Epithelial cell of proximal tubule (primary cell): ENCODE measurements at places on chromosomes 7 and 10.

DNA sequence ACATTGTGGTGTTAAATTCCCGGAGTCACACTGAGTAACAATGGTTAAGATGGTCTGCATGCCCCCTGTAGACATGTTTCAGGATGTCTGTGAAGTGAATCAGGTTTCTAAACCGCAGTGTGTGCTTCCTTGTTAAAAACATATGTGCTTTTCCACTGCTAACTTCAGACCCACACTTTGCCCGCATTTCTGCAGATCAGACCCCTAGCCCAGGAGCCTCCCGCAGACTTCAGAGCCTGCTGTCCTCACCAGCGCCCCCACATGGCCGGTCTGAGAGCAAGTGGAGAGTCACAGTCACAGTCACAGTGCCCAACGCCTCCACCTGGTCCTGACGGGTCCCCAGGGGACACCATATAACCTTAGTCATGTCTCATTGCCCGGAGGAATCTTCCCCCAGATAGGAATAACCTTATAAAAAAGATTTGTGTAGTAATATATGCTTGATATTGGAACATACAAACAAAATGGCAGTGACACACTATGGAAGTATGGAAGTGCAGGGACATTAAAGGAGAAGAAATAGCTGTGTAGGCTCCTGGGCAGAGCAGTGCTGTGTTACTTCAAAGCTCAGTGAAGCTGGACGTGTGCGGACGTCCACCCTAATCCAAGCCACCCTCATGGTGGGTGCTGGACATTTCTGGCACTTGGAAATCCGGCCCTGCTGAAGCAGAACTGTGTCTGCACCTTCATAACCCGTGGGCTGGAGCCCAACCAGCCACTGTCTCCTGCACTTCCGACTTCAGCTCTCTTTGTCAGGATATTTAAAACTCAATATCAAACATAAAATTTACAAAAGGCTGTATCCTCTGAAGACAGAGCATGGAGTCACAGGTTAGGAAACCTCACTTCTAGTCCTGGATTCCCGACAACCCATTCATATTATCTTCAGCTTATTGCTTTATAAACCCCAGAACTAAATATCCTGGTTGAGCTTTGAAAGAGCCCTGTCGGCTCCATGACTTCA is 29.0 kb downstream of the GSTO2 start:
- no peak for DNase-seq

DNA sequence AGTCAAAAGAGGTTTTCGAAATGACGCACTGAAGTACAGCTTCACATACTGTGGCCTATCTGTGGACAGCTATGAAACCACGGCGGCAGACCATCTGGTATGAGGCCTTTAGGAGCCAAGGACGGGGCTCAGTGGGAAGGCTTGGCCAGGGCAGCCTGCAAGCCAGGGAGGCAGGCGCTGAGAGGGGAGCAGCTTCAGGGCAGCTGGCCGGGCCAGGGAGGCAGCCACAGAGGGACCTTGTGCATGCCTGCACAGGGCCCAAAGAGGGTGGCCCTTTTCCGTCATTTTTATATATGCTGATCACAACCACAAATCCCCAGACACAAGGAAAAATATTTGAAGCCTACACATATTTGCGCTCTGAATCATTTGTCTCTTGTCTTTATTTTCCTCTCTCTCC is 13.5 kb downstream of the CALD1 start:
- no peak for DNase-seq

DNA sequence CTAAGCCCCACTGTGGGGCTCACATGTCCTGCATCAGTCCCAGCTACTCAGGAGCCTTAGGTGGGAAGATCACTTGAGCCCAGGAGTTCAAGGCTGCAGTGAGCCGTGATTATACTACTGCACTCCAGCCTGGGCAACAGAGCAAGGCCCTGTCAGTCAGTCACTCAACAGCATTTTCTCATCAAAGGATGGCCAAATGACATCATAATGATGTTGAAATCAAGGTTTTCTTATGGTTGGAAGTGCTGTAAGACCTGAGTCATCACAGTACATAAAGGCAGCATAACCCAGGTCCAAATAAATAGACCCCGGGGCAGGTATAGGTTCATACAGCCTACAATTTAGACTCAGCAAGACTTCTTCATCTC is 341.1 kb downstream of the PARD3 start:
- DNase-seq: peak; percentile 23

GRCh38 chr7:125567686-125568085 is 638.1 kb upstream of the POT1 start:
- DNase-seq: no peak

DNA sequence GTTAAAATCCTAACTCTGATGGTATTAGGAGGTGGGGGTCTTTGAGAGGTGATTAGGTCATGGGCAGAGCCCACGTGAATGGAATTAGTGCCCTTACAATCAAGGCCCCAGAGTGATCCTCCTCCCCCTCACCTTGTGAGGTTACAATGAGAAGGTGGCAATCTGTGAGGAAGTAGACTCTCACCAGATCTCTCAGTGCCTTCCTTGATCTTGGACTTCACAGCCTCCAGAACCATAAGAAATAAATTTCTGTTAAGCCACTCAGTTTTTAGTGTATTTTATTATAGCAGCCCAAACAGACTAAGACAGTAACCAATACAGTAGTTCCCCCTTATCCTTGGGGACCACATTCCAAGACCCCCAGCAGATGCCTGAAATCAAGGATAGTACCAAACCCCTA is 32.0 kb downstream of the STRA8 start:
- DNase-seq: no peak

- no peak for DNase-seq
These were observed 925.2 kb upstream of the GHITM start for GRCh38 chr10:83214136-83214535.

- no peak for DNase-seq
These were observed 72.4 kb upstream of the LOXL4 start for GRCh38 chr10:98340261-98340939.

DNA sequence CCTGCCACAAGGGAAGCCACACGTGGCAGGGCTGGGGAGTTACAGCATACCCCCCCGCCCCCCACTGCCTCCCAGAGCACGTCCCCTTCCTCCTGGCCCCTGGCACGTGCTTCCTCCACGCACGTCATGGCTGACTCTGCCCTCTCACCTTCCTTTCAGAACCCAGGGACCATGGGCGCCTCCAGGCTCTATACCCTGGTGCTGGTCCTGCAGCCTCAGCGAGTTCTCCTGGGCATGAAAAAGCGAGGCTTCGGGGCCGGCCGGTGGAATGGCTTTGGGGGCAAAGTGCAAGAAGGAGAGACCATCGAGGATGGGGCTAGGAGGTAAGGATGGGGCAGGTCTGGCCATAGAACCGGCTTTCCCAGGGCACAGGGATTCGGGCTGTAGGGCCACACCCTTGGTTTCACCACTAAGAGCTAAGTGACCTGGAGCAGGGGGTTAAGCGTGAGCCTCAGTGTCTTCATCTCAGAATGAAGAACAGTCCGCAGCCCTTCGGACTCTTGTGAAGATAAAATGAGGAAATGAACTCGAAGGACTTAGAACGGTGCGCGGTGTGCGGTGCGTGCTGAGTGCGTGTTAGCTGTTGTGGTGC is 2.5 kb downstream of the NUDT1 start:
- no peak for DNase-seq

DNA sequence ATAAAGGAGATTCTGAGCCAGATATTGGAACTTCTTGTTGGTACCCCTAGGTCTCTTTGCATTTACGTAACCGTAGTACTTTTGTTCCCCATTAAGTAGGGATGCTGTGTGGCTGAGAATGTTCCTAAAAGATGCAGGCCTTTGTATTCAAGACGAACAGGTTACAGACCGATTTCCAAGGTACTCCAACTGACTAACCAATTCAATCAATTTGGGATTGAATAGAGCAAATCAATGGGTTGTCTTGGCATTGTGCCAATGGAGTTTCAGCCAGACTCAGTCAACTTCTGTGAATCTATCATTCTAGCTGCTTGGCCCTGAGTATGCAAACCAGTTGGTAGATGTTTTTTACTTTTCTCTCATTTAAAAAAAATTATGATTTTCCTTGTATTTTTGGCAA is 347.3 kb upstream of the NPVF start:
- DNase-seq: no peak

- no peak for DNase-seq
These were observed 41.7 kb downstream of the INPP5A start for GRCh38 chr10:132579027-132579859.

DNA sequence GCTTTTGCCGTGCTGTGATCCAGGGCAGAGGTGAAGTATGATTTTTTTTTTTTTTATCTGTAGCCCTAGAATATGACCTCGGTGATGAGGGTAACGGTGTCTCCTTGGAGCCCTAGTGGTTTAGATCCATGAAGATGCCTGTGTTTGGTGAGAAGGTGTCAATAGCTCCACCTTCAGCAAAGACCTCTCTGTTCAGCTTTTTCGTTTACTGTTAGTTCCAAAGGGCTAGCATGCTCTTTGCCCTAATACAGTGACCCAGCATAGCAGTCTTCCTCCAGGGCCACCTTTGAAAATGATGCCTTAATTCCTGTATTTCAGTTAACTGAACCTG is 746 bp upstream of the MRPS16 start:
- DNase-seq: no peak

GRCh38 chr7:103686064-103686463 is 240.1 kb upstream of the SLC26A5 start:
- DNase-seq: no peak

- no peak for DNase-seq
These were observed at the start of gene SPAG6 for GRCh38 chr10:22345301-22346095. Gene SPAG6 (plus strand): TSS chr10:22345496. CDS start chr10:22345612, 116 bp downstream.

DNA sequence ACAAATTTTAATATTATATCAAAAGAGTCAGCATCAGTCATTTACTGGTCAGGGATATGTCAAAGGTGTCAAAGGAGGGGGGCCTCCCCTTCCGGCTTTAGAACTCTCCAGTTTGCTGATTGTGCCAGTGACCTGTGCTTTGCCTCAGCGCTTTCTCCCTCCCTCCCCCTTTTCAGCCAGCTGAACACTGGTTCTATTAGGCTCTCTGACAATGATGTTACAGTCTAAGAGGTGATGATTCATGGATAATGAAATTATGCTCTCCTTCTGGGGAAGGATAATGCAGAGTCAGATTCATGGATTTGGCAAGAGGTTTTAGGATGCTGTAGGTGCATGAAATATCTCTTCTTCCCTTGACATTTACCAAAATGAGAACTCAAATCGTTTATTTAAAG is 6.1 kb downstream of the LRRTM3 start:
- DNase-seq: no peak

- DNase-seq: no peak
These were observed 13.2 kb upstream of the MAP3K8 start for GRCh38 chr10:30420766-30421165.
